ENCODE measurements at places on chromosomes 7 and 10. TPM values are rescaled to one million over a fixed set of nuclear protein-coding genes. Genes with fewer than 3 reads are reported as not detected.

Gene ARHGAP22
- total RNA-seq: 85.4 TPM

Gene ZNF239
- 5.9 TPM for total RNA-seq

Gene ZNF804B
- not detected for total RNA-seq

Gene CCDC3
- 64.4 TPM for total RNA-seq

Gene OR2A12
- total RNA-seq: not detected

Gene CEP55
- 5.5 TPM for total RNA-seq
